ENCODE measurements at places on chromosomes 7 and 10.

DNA sequence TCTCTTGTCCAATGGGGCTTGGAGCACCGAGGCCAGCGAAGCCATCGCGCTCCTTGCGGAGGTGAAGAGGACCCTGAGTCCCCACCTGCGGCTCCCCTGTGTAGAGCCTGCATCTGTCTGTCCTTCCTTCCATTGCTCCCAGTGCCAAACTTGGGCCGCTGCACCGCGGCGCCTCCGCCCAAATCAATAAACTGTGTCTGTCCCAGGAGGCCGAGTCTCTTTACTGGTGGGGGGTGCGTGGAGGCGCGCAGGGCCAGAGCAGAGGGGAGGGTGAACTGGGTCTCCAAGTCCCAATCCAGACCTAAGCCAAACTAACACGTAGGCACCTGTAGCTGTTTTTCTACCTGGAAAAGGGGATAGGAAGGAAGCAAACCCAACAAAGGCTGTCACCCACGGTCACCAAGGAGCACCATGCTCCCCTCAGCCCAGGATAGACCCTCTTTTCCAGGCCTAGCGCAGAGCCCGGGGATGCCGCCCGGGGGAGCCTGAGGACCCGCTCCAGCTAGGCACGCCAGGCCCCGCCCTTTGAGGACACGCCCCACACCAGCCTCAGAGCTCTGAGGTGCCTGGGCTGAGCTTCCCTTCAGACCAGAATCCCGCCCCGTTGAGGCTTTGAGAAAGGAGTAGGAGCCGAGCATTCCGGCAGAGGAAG lies 1.2 kb upstream of the CHAT start:
- no peak for DNase-seq

- no peak for DNase-seq
These were observed 124.5 kb upstream of the GDF10 start for GRCh38 chr10:47175181-47176123.

- peak; percentile 57 for DNase-seq
These were observed 673.1 kb downstream of the TNS3 start for GRCh38 chr7:46908770-46909169.

- DNase-seq: no peak
These were observed 1149.2 kb upstream of the AUTS2 start for GRCh38 chr7:68449099-68449498.

DNA sequence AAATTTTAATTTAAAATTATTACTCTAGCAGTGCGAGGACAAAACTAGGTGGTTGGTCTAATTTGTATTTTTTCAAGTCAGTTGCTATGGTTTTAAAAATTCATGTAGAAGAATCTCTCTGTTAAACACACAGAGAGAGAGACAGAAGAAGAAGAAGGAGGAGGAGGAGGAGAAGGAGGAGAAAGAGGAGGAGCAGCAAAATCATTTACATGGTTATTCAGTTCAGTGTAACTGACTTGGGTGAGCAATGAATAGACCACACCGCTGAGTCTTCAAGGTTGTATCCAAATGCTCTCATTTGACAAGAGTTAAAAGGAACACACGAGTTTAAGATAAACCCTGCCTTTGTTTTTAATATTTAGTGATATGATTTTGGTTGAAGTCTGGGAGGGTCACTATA lies 131.1 kb downstream of the PDE1C start:
- no peak for DNase-seq

- DNase-seq: no peak
These were observed 30.6 kb downstream of the AVL9 start for GRCh38 chr7:32525839-32526238.

DNA sequence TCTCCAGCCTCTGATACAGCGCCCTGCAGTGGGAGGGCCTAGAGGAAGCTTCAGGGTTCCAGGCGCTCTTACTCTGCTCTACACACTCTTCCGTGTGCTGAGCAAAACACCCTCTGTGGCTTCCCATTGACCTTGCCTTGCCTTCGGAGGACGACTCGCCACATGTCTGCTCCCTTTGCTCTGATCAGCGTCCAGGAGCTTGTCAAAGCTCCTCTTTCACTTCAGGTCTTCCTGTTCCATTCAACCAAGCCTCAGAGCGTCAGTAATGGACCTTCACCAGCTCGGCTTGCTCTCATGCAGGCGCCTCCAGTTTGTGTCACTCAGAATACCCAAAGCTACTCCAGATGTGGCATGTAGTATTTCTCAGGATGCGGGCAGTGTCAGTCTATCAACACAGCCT lies 173.9 kb downstream of the ARID5B start:
- DNase-seq: no peak

DNA sequence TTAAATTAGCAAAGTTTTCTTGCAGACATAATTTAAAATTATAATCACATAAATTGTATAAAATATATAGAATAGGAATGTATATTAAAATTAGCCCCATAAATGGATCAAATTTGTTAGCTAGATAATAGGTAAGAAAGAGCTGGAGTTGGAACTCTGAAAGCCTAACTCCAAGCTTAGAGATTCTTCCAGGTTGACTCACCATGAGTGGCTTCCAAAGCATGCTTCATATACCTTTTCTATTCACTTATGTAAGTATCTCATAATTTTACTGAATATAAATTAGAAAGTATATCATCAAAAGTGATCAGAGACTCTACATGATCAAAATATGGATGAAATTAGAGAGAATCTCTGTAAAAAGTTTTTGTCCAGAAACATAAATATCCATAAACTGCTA lies 320.7 kb upstream of the MAGI2 start:
- DNase-seq: no peak

- DNase-seq: no peak
These were observed 725.2 kb downstream of the SUGCT start for GRCh38 chr7:40859965-40860543.

- DNase-seq: no peak
These were observed 89.1 kb upstream of the HABP2 start for GRCh38 chr10:113463777-113464176.

DNA sequence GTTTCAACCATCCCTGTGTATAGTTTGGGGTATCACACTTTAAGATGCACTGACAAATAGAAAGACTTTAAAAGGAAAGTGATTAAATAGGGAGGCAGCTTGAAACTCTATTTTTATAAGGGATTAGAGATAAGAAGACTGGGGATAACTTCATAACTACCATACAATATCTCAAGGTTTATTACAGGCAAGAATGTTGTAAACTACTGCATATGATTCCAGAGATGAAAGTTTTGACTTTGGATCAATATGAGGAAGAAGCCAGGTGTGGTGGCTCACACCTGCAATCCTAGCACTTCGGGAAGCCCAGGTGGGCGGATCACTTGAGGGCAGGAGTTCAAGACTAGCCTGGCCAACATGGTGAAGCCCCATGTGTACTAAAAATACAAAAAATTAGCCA lies 96.1 kb downstream of the DNAJC1 start:
- DNase-seq: no peak

DNA sequence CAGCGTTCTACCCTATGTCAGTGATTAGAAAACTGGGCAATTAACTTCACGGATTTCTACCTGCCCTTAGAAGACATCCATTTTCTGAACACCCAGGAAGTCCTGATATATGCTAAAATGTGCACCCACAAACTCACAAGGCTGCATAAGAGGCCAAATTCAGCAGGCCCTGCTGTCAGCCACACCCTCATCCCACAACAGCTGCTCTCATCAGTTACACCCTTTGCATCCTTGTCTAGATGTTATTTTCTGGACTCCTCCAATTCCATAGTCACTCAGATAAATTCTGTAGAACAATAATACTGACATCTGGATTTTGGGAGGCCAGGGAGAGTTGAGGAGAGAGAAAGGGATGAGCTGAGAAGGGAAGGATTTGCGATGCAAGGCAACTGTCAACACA lies 208.9 kb downstream of the TAX1BP1 start:
- DNase-seq: no peak

- no peak for DNase-seq
These were observed 49.0 kb upstream of the STK17A start for GRCh38 chr7:43533801-43534479.

DNA sequence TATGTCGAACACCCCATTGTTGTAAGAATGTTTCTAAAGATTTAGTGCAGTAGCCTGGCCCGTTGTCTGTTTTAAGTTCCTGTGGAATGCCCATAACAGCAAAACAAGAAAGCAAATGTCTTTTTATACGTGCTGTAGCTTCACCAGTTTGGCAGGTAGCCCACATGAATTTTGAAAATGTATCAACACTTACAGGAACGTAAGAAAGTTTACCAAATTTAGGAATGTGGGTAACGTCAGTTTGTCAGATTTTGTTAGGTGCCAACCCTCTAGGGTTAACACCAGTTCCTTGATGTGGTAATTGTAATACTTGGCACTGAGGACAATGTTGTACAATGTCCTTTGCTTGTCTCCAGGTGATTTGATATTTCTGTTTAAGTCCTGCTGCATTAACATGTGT lies 3.2 kb upstream of the GIMAP4 start:
- no peak for DNase-seq

GRCh38 chr7:80873140-80873539 lies 45.7 kb downstream of the SEMA3C start:
- no peak for DNase-seq

DNA sequence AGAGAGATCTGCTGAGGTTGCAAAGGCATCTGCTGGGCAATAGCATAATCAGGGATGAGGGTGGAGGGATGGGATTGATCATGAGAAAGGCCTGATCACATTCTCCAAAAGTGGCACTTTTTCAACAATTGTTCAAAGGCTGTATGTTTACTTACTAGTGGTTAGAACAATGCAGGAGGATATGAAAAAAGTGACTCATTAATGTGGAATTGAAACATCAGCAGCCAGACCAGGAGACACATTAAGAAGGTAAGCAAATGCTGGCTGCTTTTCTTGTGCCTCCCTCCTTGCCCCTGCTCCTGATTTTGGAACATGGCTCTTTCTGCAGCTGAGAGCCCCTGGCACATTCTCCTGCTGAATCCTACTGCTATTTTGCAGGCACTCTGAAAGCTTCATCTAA lies 63.5 kb downstream of the FAM204A start:
- no peak for DNase-seq

- peak; percentile 49 for DNase-seq
These were observed 28.2 kb downstream of the MTERF1 start for GRCh38 chr7:91852263-91852741.
